ENCODE measurements at places on chromosomes 16 and 17. TPM values are rescaled to one million over a fixed set of nuclear protein-coding genes. Genes with fewer than 3 reads are reported as not detected.
A peak's percentile ranks its signal among the peaks of the same experiment; 100 is the strongest.

CD7 gene
- 0.48 TPM for total RNA-seq

DNA sequence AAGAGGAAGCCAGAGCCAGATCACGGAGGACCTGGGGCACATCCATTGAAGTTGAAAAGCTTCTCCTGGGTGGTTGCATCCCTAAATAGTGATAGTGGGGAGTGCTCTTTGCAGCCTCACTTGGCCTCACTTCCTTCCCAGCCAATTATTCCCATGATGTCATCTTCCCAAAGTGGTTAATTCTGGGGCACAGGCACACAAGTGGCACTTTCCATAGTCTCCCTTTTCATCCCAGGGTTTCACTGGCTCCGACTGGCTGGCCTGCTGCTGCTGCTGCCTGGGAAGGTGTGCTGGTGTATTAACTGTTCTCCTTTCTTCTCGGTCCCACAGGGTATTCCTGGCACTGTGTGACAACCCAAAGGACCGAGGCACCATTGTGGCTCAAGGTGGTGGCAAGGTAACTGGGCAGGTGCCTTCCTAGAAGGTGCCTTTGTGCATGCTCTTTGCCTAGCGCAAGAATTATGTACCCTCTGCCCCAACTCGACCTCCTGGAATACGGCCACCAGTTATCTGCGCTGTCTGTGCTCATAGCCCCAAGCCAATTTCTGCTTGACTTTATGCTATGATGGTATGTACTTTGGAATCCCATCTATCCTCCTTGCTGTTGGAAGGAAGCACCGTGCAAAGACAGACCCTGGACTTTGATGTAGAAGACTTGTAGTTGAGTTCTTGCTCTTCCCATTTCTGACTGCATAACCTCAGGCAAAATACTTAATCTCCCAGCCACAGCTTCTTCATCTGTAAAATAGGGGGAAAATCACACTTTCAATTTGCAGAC is 18.4 kb downstream of the SLC35G3 start:
- H3K4me3 ChIP-seq, result no peak overlapping the region
- no peak overlapping the region for H3K27ac ChIP-seq
- H3K27me3 ChIP-seq, result 0 out of 2 replicates have a peak, but pooled peaks cover 7% of the 10 kb centered on the region

DNA sequence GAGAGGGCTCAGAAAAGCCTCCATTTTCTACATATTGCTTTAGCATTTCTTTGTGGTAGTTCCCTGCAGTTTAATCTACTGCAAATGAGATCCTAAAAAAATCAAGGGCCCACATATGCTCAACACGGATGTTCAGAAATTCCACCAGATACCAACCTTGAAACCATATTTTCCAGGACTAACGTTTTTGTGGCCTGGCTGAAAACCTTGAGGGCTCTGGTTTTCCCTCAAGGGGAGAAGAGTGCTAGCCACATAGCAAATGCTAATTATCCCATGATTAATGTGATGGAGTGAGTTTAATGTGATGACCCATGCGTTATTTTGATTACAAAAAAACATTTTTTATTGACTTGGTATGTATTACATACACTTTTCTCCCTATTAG is 68.9 kb downstream of the SNX11 start:
- H3K27ac ChIP-seq, result no peak overlapping the region
- DNase-seq, result no peak
- no peak overlapping the region for H3K4me3 ChIP-seq
- H3K27me3 ChIP-seq, result no peaks in the 10 kb centered on the region
- H3K36me3 ChIP-seq, result no peaks in the 10 kb centered on the region
- H3K4me1 ChIP-seq, result no peaks in the 10 kb centered on the region

DNA sequence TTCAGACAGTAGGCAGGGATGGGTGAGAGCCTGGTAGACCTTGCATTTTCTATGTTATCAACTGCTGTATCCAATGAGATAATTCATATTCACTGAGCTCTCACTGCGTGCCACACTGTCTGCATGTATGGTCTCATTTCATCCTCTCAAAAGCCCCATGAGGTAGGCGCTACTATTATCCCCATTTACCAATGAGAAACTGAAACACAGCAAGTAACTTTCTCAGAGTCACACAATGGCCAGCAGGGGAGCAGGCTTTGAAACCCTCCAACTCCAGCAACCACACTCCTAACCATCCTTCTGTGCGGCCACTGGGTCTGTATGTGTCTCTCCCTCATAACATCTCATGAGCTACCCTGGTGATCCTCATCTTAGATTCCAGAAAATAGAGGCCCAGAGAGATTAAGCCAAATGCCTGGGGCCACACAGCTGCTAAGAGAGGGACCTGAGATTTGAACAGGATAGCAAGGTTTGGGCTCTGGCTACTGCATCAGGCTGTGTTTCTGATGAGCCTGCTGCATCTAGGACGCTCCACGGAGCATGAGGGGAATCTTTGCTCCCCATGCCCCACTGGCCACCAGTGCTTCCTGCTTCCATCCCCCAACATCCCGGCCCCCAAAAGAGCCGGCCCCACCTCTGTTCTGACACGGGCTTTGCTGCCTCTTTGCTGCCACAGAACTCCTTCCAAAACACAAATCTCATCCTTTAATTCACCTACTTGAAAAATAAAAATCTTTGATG is 3.2 kb downstream of the CCR7 start:
- H3K36me3 ChIP-seq, result no peaks in the 10 kb centered on the region
- H3K4me3 ChIP-seq, result no peak overlapping the region
- peaks cover 19% of the 10 kb centered on the region for H3K27me3 ChIP-seq
- H3K4me1 ChIP-seq, result peaks cover 4% of the 10 kb centered on the region

DNA sequence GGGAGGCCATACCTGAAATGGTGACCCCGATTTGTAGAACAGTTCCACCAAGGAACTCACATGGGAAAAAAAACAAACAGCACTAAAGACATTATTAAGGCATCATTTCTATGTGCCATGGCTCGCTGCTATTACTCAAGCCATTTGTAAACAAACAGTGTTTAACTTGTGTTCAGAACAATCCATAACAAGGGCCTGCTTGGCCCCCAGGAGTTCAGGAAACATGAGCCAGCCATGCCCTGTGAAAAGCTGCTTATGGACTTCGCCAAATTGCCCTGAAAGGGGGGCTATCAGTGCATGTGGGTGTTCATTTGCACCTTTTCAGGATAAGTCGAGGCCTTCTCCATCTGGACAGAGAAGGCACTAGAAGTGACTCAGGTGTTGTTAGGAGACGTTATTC is 8.0 kb downstream of the POLR3K start:
- no peaks in the 10 kb centered on the region for H3K4me1 ChIP-seq
- no peaks in the 10 kb centered on the region for H3K27me3 ChIP-seq
- H3K27ac ChIP-seq, result no peak overlapping the region
- H3K4me3 ChIP-seq, result no peak overlapping the region

GRCh38 chr17:21277332-21277731 is 7.2 kb upstream of the MAP2K3 start:
- H3K27me3 ChIP-seq, result no peaks in the 10 kb centered on the region
- no peak for DNase-seq
- no peaks in the 10 kb centered on the region for H3K36me3 ChIP-seq
- H3K4me1 ChIP-seq, result peaks cover 15% of the 10 kb centered on the region
- H3K4me3 ChIP-seq, result no peak overlapping the region
- H3K27ac ChIP-seq, result no peak overlapping the region

- H3K4me1 ChIP-seq, result peaks cover 15% of the 10 kb centered on the region
- H3K27me3 ChIP-seq, result no peaks in the 10 kb centered on the region
- DNase-seq, result no peak
- H3K36me3 ChIP-seq, result no peaks in the 10 kb centered on the region
- no peak overlapping the region for H3K4me3 ChIP-seq
- no peak overlapping the region for H3K27ac ChIP-seq
These were observed 69.2 kb upstream of the DHX40 start for GRCh38 chr17:59496178-59496577.

DNA sequence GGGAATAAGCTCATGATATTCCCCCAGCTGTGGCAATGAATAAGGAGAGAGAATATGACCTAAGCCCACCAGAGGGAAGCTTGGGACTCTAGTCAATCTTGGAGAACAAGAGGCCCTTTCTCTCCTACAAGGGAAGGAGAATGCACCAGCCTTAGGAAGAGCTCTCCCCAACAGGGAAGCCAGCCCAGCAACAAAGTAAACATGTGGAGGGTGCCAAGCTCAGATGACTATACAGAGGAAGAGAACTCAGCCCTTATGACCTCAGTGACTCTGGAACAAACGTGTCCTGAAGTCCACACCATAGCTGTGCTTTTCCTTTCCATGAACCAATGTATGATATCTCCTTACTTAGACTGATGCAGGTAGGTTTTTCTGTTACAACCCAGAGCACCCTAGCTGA is 219.7 kb downstream of the GSG1L start:
- H3K4me3 ChIP-seq, result no peak overlapping the region
- DNase-seq, result no peak
- H3K27me3 ChIP-seq, result peaks cover 20% of the 10 kb centered on the region
- no peaks in the 10 kb centered on the region for H3K36me3 ChIP-seq
- no peak overlapping the region for H3K27ac ChIP-seq

ZNF385C gene
- 1.7 TPM for total RNA-seq

DNA sequence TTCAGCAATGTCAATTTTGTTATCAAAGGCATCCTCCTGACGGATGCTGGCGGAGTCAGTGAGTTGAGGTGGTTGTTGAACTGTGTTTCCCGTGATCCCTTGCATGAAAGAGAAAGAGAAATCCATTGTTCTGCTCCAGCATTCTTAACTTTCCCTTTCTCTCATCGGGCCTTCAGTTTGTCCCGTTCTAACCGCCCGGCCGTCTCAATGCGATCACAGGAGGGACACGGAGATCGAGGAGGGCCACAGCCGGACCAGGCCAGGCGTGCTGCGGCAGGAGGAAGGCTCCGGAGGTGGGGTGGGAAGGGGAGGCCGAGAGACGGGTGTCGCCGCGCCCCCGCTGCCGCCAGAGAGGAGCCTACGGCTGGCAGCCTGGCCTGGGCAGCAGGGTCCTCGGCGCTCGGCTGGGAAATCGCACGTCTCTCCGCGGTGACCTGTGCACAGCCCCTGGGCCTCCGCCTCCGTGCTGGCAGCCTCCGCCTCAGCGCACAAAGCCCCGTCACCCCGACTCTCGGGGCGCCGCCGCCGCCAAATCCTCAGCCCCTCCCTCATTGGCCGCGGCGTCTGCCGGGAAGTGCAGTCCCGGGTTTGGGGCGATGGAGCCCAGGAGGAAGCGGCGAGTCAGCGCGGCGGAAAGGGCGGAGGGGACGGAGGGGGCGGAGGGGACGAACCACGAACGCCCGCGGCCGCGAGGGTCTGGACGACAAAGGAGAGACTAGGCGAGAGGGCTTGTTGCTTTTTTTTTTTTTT is 38.1 kb downstream of the SOST start:
- H3K4me1 ChIP-seq, result peaks cover 61% of the 10 kb centered on the region
- no peaks in the 10 kb centered on the region for H3K36me3 ChIP-seq
- peak overlapping the region; percentile 66 for H3K4me3 ChIP-seq
- peak; percentile 57 for DNase-seq
- no peaks in the 10 kb centered on the region for H3K27me3 ChIP-seq
- peak overlapping the region; percentile 98 for H3K27ac ChIP-seq

KRT12 gene
- not detected for total RNA-seq

- no peak overlapping the region for H3K4me3 ChIP-seq
- no peak overlapping the region for H3K27ac ChIP-seq
- H3K27me3 ChIP-seq, result peaks cover 45% of the 10 kb centered on the region
- no peak for DNase-seq
These were observed 114.8 kb upstream of the C16orf82 start for GRCh38 chr16:26951950-26952349.

C16orf89 gene
- not detected for total RNA-seq

DPEP1 gene
- not detected for total RNA-seq

KCNH6 gene
- not detected for total RNA-seq
